EH (cell line): ENCODE measurements at places on chromosomes 7 and 10.

- no peak for DNase-seq
Observed at GRCh38 chr10:63253040-63253439, 119.9 kb downstream of the NRBF2 start.

DNA sequence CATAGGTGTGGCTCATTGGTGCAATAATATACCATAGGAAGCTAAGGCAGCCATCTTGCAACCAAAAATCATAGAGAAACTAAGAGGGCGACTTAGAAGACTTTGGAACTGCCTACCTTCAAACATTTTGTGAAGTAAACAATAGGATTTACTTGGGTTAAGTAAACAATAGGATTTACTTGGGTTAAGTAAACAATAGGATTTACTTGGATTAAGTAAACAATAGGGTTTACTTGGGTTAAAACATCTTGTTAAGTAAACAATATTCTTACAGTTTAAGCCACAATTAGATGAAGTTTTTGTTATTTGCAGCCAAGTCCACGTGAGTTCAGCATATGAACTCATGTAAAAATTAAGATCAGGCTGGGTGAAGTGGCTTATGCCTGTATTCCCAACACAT is 722.4 kb upstream of the AUTS2 start:
- DNase-seq = no peak

DNA sequence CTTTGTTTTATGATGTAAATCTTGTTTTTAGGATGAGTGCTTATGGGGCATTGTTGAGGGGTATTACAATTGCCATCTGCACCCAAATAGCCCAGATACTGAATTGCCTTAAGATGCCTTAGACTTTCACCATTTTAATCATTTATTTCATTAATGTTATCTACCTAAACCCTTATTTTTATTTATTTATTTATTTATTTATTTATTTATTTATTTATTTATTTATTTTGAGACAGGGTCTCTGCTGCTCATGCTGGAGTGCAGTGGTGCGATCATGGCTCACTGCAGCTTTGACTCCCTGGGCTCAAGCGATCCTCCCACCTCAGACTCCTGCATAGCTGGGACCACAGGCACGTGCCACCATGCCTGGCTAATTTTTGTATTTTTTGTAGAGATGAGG is 560.2 kb downstream of the SUGCT start:
- DNase-seq = no peak

- DNase-seq = no peak
Observed at GRCh38 chr7:25316366-25316765, 88.1 kb upstream of the NPVF start.

- DNase-seq = no peak
Observed at GRCh38 chr7:92485974-92486373, 8.2 kb upstream of the ERVW-1 start.

DNA sequence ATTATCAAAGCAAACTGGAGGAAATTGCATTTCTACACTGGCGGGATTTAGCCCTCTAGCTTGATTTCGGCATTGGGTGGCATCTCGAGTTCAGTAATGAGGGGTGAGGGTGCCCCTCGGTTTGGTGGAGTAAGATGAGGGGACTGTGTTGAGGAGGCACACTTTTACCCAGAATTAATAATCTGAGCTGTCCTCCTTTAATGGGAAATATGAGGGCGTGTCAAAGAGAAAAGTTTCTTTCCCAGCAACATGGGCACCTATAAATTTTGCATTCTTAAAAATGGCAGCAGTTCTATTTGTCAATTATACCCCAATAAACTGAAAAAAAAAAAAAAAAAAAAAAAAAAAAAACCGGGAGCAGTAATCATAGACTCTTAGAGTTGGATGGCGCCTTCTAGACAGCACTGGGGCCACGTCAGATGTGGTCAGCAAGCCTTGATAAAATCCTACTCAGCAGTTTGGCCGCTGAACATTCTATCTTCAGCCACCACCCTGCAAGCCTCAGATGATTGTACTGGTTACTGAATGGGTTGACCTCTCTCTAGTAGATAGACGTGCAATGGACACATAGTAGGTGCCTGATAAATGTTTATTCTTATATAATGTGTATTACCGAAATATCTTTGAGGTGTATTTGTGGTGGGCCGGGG is 931 bp downstream of the PAPSS2 start:
- DNase-seq = peak; percentile 85

DNA sequence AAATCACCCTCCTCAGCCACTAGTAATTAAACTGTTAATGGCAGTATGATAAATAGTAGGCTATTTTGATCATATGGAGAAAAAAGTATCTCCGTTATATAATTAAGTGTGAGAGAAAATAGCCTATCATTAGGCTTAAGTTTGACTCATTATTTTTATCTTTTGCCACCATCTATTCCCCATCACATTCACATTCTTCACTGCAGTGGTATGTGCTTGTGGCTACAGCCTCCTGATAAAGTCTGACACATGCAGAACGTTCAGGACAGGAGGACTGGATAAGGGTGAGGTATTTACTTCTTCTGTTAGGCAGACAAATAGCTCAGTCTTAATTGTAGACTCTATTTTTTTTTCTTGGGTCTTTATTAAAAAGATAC is 5.8 kb downstream of the NEBL start:
- DNase-seq = peak; percentile 0

DNA sequence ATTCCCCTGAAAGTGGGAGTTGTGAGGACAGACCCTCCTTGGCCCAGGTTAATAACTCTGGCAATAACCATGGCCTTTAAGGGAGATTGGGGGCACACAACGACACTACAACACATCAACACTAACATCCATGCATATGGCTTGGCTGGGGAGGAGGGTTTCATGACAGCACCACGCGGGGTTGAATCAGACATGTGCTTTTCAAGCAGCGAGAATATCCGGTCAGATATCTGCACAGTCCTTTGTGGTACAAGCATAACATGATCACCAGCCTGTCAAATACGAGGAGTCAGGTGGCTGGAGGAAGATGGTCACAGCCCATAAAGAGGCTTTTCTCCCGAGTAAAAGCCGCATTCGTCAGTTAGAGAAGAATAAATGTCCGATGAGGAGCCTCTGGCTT is 13.1 kb upstream of the KLRG2 start:
- no peak for DNase-seq

- peak; percentile 51 for DNase-seq
Observed at GRCh38 chr7:30027065-30027456, 559 bp upstream of the FKBP14 start.

DNA sequence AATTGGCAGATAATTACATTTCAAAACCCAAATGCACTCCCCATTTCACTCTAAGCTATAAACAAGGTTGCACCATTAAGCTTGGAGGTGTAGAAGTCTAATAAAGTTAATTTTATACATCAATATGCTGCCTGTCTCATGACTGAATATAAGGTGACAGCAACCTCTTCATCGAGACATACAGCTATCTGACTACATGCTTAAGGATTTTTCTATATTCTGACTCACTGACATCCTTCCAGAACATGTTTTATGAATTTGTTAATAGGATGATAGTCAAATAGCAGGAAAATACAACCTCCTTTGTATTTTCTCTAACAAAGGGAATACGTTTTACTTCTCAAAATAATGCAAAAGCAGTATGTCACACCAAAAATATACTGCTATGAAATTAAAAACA is 76.6 kb downstream of the NRBF2 start:
- DNase-seq = peak; percentile 43

DNA sequence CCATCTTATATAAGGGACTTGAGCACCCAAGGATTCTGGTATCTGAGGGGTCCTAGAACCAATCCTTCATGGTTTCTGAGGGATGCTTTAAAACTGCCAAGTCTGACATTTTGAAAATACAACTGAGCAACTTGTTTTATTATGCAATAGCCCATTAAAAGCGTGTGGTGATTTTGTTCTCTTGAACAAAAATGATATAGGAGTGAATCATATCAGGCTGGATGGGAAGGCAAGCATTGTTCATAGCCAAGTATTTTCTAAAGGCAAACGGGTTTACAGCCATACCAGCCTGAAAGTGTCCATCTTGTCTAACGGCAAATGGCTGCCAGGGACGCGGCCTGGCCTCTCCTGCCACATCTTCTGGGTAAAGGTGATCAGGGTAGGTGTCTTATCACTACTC is 23.4 kb downstream of the RPP38 start:
- peak; percentile 84 for DNase-seq

DNA sequence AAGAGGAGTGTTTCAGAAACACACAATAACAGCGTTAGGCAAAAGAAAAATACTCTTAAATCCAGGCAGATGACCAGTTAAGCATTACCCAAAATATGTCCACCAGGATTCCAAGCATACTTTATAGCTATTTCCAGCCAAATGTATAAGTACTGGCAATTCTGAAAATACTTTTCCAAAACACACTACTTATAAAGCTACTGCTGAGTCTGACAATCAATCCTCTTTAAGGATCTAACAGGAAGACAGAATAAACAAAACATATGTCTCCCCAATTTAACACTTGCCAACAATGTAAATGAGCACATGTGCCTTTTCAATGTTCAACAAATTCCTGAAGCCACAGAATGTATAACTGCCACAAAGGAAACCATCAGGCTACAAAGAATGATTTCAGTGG is 370.9 kb downstream of the SORCS1 start:
- DNase-seq = no peak

GRCh38 chr7:45982907-45983719 is 62.0 kb upstream of the IGFBP3 start:
- DNase-seq = no peak

GRCh38 chr10:11522821-11523245 is 88.6 kb downstream of the USP6NL start:
- DNase-seq = no peak

- no peak for DNase-seq
Observed at GRCh38 chr10:49332768-49333167, 33.8 kb downstream of the C10orf71 start.

DNA sequence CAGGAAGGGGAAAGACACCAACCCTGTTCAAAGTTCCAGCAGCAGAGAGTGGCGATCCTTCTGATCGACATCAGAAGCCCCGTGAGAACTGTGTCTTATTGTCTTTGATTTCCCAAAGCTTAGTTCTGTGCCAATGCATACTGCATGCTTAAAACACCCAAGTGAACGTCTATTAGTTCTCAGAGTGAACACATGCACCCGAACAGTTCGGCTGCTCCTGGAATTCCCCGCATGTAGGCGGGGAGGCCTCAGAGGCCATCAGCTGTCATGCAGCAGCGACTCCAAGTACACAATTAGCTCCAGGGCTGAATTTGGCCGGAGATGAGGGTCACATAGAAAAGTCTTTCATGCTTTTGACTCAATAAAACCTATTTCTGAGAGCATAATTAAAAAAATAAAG is 276.9 kb downstream of the ZMYND11 start:
- no peak for DNase-seq

DNA sequence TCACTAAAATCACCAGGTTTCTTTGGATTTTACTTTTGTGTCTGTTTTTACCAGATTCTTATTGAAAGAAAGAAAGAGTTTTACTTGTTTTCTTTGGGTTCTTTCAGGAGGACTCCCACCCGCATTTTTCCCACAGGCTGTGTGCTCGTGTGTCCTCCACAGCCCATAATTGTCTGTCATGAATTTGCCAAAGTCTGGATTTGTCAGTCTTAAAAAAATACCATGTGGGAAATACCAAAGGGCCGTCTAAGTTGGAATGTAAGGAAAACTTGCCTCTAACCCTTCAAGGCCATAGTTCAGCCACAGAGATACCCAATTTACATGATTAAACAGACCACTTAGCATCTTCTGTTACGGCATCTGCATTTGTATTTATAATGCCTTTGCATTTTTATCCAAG is 41.3 kb upstream of the INHBA start:
- peak; percentile 76 for DNase-seq

DNA sequence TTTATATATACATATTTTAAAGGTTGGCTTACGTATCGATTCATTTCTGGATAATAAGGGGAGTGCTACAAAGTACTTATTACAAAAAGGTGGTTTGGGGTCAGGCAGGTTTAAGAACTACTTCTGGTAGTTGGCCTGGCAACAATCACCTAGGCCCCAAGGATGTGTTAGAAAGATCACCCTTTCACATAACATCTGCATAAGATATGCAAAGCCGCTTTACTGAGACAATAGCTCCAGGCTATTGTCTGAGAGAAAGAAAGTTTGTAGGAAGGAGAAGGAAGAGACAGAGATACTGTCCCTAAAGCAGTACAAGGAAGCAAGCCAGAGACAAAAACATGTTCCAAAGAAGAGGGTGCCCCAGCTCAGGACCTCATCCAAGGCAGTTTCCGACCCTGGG is 6.2 kb downstream of the PAXIP1 start:
- no peak for DNase-seq

GRCh38 chr7:141974831-141975230 is 1.3 kb upstream of the TAS2R38 start:
- DNase-seq = no peak

DNA sequence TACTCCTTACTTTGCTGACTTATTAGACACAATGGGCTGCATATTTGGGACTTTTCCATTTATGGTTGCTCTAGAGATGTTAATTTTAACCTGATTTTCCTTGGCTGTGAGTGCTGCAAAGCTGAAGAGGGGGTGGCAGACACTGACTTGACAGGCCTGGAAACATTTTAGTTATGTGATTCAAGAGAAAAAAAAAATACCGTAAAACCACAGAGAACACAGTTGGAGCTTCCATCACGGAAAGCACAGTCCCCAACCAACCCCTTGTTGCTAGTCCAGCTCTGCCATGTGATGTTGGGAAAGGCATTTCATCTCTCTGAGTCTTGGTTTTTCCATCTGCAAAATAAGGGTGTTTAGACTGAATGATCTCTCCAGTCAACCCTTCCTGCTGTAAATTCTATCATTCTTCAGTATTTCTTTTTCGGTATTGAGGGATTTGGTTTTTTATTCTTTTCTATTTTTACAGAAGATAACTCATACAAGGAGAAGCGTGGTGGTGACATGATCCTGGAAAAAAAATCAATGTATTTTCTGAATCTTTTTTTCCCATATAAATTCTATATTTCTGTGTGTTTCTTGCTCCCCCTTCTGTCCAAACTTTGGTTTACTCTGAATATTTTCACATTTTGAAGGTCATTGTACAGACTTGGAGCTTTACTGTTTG is 246.1 kb downstream of the REEP3 start:
- peak; percentile 89 for DNase-seq

GRCh38 chr7:149644754-149645153 is 128.6 kb downstream of the ZNF467 start:
- DNase-seq = no peak

- DNase-seq = no peak
Observed at GRCh38 chr10:16184906-16185305, 251.9 kb upstream of the PTER start.

GRCh38 chr10:85557077-85557476 is 809.5 kb downstream of the GRID1 start:
- peak; percentile 4 for DNase-seq
